Fibroblast of villous mesenchyme (primary cell): ENCODE measurements at places on chromosomes 4 and X. TPM values are rescaled to one million over a fixed set of nuclear protein-coding genes. Genes with fewer than 3 reads are reported as not detected.

DNA sequence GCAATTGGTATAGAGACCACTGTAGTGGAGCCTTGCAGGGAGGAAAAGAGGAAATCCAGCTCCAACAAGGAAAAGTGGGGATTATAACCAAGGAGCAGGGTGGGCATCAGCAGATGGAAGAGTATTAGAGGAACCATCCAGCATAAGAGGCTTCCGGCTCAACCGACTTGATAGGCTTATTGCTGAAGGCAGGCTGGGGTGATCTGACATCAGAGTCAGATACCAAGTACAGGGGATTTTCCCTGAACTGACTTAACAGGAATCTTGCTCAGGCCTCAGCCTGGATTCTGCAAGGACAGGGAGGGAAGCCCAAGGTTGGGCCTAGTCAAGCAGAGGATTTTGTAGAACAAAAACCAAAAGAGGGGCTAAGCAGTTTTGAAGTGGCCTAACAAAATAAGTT lies 129.6 kb downstream of the DCLK2 start:
- DNase-seq, result no peak

DNA sequence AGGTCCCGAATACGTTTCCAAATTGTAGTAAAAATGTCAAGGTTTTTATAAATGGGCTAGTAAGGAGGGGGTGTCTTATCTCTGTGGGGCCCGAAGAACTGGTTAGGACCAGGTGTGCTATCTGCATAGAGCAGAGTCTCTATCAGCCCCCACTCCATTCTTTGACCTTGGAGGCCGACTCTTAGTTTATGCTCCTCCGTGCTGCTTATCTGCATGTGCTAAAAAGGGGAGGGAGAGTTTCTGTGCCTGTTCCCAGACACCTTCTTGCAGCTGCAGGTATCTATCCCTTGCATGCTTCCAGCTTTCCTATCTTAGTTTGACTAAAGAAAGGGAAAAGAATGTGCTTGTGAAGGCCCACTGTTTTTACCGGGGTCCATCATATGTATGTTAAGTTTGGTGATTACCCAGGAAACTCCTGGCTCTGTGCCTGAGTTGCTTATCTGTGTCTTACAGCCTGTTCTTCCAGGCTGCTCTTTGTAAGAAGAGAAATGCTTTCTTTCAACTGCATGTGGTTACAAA lies 28.6 kb upstream of the NAF1 start:
- no peak for DNase-seq

GRCh38 chrX:118502161-118502789 lies 6.7 kb downstream of the DOCK11 start:
- DNase-seq, result no peak

DNA sequence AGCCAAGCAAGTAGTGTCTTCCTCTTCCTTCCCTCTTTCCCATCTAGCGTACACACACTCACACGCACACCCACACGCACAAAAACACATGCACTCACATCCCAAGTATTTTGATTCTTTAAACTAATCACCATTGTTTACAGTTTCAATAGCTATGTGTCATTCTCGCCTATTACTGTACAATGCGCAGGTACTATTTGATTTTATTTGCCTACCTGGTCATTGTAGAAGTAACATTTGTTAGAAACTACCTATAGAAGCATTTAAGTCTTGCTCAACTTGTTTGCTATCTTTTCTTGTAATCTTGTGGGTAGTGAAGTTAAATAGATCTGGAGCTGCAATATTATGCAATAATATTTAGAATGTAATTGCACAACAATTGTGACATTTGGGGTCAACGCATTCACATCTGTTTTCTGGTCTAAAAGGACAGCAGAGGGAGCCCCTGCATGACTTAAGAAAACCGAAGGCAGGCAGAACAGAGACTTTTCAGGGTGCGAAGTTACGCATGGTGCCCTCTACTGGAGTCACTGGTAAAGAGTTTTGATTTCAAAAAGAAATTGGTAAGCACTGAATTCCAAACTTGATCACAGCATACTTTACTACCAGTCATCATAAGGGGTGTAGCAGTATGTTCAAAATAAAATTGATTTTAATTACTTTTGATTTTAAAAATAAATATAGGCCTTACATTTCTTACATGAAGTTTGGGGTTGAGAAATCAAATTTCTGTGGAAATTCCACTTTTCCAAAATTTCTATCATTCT lies 503.3 kb upstream of the FAM241A start:
- DNase-seq, result peak; percentile 98

DNA sequence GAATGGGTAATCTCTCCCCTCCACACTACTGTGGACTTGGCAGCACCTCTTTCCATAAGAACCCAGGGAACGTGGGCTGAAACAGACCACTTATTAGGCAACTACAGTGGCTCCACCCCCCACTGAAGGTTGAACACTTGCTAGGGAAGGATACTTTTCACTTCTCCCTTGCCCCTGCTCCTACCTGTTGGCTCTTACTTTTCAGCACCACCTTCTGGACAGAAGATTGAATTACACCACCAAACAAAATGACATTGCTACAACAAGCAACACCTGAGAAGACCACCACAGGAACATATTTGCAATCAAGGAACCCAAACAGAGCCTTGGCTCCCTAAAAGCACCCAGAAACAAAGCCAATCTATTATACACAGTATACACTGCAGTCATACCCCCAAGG lies 132.1 kb upstream of the CXCL13 start:
- DNase-seq, result peak; percentile 13

DNA sequence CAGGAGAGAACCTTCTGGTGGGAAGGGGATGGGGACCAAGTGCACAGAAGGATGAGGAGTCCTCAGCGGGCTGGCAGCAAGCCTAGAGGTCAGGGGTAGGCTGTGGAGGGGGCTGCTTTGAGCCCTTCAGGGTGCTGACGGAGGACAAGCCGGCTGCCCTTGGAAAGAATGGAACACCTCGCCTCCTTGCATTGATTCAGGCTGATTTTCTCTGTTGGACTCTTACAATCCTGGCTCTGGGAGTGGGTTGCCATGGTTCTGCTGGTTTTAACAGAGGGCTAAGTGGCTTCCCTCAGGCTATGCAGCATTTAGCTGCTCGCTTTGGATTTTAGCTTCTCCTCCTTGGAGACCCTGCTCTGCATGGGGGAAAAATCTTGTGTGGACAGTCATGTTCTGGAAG lies 49.4 kb upstream of the CHRNA9 start:
- DNase-seq, result no peak

DNA sequence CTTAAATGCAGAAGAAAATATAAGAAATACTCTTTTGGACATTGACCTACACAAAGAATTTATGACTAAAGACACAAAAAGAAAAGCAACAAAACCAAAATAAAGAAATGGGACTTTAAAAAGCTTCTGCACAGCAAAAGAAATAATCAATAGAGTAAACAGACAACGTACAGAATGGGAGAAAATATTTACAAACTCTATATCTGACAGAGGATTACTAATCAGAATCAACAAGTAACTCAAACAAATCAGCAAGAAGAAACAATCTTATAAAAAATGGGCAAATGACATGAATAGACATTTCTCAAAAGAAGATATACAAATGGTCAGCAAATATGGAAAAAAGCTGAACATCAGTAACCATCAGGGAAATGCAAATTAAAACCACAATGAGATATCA lies 37.6 kb upstream of the UGT2B17 start:
- DNase-seq, result no peak

GRCh38 chr4:1218634-1219565 lies 30.0 kb downstream of the CTBP1 start:
- no peak for DNase-seq

DNA sequence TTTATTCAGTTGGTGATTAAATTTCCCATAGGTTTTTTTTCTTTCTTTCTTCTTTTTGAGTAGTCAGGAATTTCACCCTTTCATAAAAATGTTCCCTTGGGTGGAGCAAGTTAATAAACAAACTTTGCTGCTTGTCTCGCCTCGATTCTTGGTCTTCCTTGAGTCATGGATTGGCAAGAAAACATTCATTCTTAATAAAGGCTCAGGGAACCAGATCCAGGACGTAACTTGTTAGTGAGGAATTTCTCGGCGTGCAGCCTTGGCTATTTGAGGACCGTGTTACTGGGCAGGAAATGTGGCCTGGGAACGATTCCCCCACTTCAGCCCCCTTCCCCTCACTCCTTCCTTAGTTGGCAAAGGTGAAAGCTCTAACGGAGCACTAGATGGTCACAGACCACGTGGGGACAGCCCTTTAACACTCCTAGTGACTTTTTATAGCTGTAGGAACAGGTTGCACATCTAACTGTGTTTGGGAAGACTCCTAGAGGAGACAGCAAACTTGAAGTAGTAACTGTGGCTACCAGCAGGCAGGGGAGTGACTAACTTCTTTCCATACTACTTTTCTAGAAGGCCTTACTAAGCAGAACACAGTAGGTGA lies 106.8 kb downstream of the UCHL1 start:
- DNase-seq, result peak; percentile 12

DNA sequence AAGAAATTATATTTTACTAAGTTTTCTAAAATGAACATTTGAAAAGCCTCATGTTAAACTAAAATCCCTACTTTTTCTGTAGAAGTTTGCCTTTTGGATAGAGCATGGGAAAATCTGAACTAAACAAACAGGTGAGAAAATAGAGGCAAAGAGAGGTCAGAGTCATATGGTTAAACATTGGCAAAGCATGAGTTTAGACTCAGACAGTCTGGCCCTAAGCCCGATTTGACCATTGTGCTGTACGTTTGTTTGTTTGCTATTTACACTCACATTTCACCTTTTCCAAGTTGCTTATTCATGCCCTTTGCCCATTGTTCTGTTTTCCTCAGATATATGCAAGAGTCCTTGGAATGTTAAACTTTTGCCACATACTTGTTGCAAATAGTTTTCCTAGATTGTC lies 85.4 kb downstream of the TIGD2 start:
- no peak for DNase-seq

DNA sequence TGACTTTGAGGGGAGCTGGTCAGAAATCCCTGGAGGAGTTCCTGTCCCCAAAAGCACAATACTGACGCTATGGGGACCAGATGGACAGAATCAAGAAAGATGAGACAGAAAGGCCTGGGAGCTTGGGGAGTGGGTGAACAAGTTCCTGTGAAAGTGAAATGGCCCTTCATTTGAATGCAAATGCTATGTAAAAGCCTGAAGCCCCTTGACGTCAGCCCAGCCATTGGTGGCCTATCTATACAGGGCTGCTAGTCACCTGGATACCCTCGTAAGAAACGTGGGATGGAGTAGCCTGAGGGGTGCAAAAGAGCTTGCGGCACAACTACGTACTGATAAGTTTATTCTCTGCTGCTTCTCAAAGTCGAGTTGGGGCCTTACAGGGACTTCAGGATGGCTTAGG lies at the start of gene CDX4:
TSS of gene CDX4 (plus strand) at position 223 of the 400 bp plus-strand sequence. CDS start 201 bp downstream, outside the sequence.
- no peak for DNase-seq

DNA sequence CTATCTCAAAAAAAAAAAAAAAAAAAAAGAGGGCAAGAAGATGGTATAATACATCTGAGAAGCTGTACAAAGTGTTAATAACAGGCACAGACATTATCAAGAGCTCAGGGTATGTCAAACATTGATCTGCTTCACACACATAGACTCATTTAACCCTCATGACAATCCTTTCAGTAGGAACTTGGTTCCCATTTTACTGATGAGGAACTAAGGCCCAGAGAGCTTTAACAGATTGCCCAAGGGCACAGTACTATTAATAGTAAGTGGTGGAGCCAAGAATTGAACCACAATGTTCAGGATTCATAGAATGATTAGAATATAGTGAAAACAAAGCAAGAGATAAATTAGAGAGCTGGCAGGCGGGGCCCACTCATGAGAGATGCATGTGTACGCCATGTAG lies 154.4 kb downstream of the EFHC2 start:
- DNase-seq, result no peak

GRCh38 chr4:103429283-103429682 lies 231.1 kb upstream of the CENPE start:
- DNase-seq, result no peak

- DNase-seq, result no peak
These were observed 45.6 kb upstream of the USP46 start for GRCh38 chr4:52704661-52705060.

DNA sequence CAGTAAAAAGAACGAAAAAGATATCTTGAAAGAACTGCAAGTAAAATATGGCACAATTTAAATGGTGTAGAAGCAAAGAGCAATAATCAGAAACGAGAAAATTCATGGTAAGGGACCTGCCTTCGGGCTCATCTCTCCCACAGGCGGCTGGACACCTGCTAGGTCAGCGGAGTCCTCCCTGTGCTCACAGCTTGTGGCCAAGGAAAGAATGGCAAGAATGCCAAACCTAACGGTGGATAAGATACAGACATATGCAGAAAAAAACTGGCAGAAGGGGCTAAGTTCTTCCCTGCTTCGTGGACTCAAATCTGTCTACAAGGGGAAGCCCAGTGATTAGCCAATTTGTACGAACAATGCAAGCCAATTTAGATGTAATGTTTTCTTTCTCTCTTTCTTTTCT lies 152.1 kb upstream of the VCX start:
- no peak for DNase-seq

DNA sequence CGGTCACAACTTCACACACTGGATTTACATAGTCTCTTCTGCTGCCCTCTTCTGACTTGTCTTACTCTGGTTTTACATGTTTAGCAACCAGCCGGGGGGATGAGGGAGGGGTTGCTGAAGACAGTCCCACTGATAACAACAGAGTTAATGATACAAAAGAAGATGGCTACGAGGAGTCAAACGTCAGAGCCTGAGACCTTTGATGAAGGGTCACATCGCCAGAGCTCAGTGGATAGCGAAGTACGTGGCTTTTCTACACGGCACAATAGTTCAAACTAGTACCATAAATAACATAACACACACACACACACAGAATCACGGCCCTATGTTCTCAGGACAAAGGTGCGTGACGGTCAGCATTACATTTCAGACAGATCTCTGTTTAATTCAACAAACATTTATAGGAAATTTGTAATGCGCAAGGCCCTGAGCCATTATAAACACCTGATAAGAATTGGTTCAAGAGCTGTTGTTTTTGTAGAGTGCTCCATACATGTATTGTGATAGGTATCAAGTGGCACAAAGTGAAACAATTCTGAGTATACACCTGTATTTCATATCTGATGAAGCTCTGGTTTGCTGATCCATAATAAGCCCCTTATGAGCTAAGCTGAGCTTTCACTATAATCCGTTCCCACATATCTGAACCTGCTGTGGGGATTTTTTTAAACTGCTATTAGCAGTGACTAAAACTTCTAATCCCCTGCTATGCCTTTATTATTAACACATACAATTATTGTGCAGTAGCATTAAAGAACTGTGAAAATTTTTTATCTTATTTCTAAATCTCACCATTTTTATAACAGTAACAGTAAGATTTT lies 100.0 kb downstream of the NR3C2 start:
- no peak for DNase-seq

The STATH gene
- total RNA-seq, result not detected in 2 replicates

The MGARP gene
- total RNA-seq, result 41.2 and 106 TPM in 2 replicates

The UNC5C gene
- under 0.01 and 0.43 TPM in 2 replicates for total RNA-seq

The CDKL2 gene
- 0.32 and 1.3 TPM in 2 replicates for total RNA-seq

The SLC6A14 gene
- not detected in 2 replicates for total RNA-seq

The SUPT20HL2 gene
- under 0.01 TPM in 1 of 2 replicates, not detected in the other for total RNA-seq

The MAGEB3 gene
- not detected in 2 replicates for total RNA-seq

The USP17L30 gene
- total RNA-seq, result not detected in 2 replicates

The ARSH gene
- total RNA-seq, result not detected in 2 replicates

The IL3RA gene
- not detected in 2 replicates for total RNA-seq

The CHRNA9 gene
- under 0.01 TPM in 1 of 2 replicates, not detected in the other for total RNA-seq

The ZNF674 gene
- 4.2 and 7.3 TPM in 2 replicates for total RNA-seq

The NPNT gene
- under 0.01 TPM in 1 of 2 replicates, not detected in the other for total RNA-seq
